ENCODE measurements at places on chromosomes 6 and 20.

- DNase-seq, result no peak
Measured at GRCh38 chr6:93581371-93581770, 162.0 kb upstream of the EPHA7 start.

DNA sequence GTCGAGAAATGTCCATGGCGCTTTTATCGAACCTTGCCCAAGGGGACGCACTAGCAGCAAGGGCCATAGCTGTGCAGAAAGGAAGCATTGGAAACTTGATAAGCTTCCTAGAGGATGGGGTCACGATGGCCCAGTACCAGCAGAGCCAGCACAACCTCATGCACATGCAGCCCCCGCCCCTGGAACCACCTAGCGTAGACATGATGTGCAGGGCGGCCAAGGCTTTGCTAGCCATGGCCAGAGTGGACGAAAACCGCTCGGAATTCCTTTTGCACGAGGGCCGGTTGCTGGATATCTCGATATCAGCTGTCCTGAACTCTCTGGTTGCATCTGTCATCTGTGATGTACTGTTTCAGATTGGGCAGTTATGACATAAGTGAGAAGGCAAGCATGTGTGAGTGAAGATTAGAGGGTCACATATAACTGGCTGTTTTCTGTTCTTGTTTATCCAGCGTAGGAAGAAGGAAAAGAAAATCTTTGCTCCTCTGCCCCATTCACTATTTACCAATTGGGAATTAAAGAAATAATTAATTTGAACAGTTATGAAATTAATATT is 115.7 kb downstream of the TMEM242 start:
- no peak for DNase-seq

DNA sequence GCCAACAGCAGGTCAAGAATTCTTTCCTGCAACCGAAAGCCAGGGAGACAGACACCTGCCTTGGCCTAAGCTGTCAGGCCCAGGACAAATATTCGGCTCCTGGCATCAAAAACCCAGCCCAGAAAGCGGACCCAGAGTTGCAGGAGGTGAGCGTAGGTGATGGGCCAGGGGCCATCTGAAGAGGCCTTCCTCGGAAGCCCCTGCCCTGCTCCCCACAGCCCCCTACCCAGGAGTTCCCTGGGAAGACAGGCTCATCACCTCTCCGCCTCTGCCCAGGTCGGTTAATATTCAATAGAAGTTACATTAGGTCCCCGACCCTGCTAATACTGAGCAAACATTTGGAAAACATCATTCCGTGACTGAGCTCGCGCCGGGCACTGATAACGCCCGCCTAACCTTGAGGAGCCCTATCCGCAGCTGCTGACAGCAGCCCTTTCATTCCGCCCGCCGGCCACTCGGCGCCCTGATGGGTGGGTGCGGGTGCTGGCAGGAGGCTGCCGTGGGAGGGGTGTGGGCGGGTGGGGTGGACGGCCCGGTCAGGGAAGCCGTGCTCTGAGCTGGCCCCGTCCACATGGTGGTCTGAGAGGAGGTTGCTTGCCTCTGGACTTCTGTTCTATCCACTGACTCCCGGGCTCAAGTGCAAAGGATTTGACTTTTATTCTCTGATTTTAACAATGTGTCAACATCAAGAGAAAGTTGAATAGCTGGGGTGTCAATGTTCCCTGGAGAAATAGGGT is 55.7 kb downstream of the HNF4A start:
- no peak for DNase-seq

DNA sequence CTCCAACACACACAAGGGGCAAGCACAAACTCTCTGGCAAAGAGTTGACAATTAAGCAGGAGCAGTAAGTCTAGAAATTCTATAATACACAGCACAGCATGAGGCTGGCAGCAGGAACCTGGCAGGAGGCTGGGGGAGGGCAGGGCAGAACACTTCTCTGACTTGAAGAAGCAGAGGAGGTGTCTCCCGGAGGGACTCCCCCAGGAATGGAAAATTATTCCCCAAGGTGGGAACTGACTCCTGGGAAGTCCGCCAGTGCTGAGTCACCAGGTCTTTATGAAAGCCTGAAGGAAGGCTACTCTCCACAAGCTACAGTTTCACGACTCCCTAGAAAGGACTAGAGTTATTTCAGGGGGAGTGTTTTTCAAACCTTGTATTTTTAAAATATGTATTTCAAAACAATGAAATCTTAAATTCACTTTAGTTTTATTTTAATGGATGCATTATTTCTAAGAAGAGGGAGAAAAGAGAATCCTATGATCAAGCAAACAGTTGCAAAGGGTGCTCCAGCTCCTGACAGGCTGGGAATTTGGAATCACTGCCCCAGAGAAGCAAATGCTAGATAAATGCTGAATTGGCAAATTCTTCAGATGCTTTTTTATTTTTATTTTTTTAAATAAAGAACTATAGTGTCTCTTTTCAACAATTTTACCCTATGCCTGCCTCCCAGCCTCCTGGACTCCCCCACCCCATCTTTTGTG is 192.8 kb downstream of the LY86 start:
- DNase-seq, result no peak

DNA sequence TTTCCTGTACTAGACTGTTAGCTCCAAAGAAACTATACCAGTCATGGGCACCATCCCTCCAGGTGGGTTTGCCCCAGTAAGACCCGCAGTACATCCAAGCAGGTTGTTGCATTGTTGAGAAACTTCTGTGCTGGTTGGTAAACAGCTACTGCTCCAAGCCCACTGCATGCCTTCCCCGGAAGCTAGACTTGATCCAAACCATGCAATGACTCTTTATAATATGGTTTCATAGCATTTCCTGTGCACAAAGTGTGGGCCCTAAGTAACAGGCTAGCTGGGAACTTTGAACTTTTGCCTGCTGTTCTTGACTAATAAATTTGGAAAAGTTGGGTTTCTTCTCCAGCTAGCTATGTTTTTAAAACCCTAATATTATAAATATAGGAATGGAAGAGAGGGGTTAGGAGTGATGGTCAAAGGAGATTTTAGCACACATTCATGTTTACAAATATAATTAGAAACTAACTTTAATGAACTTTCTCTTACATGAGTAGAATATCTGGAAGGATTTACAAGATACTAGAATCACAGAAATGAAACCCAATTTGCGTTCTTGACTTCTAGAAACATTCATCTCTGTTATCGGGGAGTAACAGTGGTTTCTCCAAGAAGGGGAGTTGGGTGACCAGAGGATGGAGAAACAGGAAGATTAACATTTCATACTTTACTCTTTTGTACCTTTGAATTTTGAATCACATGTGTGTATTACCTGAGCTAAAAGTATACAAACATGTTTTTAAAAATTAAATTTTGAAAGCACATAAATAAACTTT is 51.7 kb downstream of the GFOD1 start:
- no peak for DNase-seq

DNA sequence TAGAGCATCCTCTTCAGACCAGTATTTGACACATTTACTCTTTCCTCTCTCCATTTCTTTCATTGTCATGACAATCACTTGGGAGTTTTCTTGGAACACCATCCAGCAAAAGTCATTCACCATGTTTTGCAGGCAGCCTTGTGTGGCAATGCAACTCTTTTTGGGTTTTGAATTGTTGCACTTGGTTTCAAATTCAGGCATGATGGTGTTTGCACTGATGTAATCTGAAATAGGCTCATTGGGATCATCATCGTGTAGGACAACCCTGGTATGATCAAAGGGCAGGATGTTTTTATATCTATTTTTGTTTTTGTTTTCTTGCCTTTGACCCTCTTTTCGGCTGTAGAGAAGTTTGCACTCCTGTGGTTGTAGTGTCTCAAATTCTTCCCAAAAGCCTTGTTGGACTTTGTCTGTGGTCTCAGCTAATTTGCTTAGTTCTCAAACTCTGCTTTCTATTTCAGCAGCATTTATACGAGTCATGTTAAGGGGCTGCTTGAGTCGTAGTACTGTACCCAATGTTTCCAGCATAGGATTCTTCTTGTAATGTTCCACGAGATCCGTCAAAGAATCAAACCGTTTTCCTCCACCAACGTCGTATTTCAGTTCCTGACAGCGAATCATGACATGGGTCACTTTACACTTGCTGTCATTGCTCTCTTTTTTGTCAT is 160.8 kb upstream of the TNFAIP3 start:
- DNase-seq, result no peak

- DNase-seq, result no peak
Measured at GRCh38 chr6:12208190-12208589, 82.0 kb upstream of the EDN1 start.

- DNase-seq, result no peak
Measured at GRCh38 chr6:92216717-92217116, 1202.6 kb downstream of the EPHA7 start.

DNA sequence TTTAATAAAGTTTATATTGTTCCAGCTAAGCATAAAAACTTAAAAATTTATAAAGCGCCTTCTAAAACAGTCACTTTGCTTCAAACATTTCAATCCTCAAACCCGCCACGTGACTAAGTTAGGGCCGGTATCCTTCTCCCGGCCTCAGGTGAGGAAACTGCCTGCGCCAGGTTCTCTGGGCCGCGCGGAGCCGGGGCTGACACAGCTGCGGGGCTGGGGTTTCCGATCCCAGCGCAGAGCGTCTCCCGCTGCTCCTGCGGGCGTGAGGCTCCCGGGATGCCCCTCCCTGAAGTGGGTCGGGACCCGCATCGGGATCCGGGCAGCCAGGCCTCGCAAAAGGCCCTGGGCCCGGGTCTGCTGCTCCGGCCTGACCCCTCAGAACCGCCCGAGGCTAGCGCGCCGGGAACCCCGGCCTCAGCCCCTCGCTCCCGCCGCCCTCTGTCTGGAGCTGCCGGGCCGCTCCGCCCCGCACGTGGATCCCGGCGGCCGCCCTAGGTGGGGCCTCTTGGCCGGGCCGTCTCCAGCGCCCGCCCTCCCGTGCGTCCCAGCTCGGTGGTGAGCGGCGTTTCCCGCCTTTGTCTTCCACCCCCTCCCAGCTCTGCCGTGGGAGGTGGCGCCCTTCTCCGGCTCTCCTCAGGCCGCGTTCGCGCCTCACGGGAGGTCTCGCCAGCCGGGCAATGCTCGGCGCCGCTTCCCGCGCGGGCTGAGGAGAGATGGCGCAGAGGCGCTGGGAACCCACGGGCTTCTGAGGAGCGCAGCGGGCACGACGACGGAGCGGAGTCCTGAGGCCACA is 267.9 kb downstream of the DLL1 start:
- DNase-seq, result no peak

- no peak for DNase-seq
Measured at GRCh38 chr6:15882345-15882744, 219.5 kb upstream of the DTNBP1 start.

DNA sequence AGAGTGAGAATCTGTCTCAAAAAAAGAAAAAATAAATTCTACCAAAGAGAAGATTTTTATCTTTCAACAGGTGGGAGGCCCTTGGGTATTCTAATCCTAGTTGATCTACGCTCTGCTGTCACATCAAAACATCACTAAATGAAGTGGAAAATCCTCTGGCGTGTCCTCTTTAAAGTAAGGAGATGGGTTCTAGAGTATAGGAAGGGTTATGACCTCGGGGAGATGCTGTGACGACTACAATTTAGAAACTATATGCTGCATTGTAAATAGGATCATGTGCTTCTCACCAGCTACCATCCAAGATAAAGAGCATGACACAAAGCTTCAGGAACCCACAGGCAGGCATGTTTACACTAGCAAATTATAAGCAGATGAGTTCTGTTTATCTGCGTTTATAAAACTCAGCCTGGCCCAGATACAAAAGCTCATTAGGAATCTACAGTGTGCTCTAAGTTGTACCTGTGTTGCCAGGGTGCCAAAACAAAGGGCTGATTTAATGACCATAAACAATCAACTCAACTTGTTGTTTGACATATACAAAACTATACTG is 197.1 kb upstream of the PLN start:
- DNase-seq, result no peak

DNA sequence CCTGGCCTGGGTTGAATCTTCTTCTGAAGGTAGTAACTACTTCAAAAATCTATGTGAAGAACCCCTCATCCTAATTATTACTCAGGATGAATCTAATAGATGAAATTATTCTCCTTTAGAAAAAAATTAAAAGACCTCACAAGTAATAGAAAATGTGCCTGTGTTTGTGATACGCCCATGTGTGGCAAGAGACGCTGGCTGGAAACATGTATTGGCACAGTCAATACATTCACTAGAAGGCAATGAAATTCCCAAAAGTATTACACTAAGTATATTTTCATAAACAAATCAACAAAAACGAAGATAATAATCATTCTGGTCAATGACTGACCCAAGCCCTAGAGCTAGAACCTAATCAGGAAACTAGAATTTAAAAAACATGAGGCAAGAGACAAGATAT is 64.0 kb downstream of the B4GALT5 start:
- DNase-seq, result no peak

GRCh38 chr6:56959094-56959493 is 4.2 kb downstream of the BEND6 start:
- no peak for DNase-seq

DNA sequence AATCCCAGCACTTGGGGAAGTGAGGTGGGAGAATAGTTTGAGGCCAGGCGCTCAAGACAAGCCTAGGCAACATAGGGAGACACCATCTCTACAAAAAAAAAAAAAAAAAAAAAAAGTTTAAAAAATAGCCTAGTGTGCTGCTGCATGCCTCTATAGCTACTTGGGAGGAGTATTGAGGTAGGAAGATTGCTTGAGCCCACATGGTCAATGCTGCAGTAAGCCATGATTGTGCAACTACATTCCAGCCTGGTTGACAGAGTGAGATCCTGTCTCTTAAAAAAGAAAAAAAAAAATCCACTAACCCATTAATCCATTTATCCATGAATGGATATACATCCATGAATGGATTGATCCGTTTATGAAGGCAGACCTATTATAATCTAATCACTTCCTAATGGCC is 1064.6 kb upstream of the EYS start:
- no peak for DNase-seq

GRCh38 chr6:41896281-41896680 is 1.1 kb upstream of the USP49 start:
- DNase-seq, result no peak
